ENCODE measurements at places on chromosomes 2 and 18.
A peak's percentile ranks its signal among the peaks of the same experiment; 100 is the strongest.

GRCh38 chr18:58870130-58870529 lies 5.5 kb downstream of the ZNF532 start:
- DNase-seq, result no peak

GRCh38 chr2:30165050-30165520 lies 18.3 kb downstream of the YPEL5 start:
- DNase-seq, result peak; percentile 81

GRCh38 chr18:48595703-48596218 lies 56.9 kb downstream of the CTIF start:
- DNase-seq, result no peak

GRCh38 chr2:12935222-12935621 lies 218.5 kb downstream of the TRIB2 start:
- no peak for DNase-seq

- DNase-seq, result no peak
These were observed 490.5 kb downstream of the TNS1 start for GRCh38 chr2:217512259-217512658.

DNA sequence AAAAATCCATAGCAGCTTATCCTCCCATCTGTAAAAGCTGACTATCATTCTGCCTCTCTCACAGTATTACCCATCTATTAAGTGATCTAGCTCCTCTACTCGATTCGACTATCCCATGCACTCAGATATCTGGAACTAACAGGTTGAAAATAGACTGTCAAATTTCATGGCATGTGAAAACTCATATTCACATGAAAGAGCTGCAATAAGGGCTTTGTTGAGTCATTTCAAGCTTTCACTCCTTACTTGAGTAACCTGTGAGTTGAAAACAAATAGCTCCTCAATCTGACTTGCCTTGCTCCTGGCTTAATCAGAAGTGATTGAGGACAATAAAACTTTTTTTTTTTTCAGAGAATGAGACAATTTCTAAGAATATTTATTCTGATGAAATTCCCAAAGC lies 192.4 kb upstream of the ERBB4 start:
- DNase-seq, result no peak

GRCh38 chr2:241842620-241843211 lies 16.0 kb downstream of the PDCD1 start:
- DNase-seq, result no peak

DNA sequence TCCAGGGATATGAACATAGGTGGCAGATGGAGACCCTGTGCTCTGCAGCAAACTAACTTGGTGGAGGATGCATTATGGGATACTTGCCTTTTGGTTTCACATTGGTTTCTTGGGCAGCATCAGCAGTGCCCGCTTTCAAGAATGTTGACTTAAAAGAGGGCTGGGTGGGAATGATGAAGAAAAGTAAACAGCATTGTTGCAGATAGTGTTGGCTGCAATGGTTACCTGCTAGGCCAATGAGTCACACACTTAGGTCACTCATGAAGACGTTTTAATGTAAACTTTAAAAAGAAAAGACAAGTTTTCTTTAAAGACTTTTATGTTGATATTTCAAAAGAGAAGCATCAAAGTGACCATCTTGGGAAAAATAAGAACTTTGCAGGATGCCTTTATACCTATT lies 26.1 kb upstream of the FAM237A start:
- no peak for DNase-seq

DNA sequence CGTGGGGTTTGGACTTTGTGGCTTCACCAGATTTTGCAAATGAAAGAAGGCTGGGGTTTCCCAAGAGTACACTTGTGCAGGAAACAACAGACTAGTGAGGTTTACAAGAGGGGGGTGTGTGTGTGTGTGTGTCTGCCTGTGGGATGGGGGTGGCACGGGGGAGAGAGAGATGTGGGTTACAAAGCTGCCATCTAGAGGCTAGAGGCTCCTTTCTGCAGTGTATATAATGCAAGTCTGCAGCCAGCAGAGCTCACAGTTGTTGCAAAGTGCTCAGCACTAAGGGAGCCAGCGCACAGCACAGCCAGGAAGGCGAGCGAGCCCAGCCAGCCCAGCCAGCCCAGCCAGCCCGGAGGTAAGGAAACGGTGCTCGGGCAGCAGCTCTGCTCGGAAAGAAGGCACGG lies at the start of gene ACKR3:
Gene ACKR3, plus strand, starts transcription at position 253 of the 401 bp plus-strand sequence. CDS start 10,641 bp downstream, outside the sequence.
- peak; percentile 67 for DNase-seq

DNA sequence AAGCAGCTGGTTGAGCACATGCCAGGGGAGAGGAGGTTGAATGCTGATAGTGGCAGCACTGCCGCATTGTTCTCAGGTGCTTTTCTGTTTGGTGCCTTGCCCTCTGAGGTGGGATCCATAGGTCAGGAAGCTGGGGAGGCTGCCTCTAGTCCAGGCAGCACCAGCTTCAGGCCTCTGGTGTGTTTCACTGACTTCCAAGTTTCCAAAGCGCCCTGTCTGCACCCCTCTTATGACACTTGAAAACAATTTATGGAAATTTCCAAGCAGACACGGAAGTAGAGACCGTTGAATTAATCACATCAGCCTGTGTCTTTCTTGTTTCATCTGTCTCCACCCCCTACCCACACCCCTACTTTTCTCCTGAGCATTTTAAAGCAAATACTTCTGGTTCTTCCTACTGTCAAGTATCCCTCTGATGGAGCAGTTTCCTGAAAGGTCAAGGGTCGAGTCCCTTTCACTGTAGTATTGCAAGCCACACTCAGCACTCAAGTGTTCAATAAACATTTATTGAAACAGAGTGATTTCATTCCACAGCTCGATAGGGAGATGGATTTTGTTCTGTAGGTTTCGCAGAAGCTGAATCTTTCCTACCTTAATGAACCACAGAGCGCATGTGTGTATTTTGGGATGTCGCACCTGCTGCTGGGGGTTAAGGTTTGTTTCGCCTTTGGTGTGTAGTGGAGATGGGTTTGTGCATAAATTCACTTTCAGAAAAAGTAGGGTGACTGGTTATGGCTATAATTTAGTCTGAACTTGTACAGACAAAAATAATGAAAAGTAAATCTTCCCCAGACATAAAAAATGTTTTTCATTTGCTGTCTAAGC lies 21.4 kb downstream of the DGKD start:
- DNase-seq, result no peak

DNA sequence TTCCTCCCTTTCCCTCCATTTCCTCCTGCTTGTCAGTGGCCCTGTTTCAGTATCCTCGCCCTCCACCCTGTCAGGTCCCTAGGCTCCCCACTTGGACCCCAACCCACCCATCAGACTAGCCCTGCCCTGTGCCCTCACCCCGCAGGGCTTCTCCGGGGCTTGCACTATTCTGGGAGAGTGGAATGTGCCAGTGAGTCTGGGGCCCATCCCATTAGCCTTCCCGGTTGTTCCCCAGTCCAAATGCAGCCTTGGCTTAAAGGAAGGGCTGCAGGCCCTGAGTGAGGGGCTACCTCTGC lies 45.5 kb downstream of the MYO7B start:
- DNase-seq, result no peak

DNA sequence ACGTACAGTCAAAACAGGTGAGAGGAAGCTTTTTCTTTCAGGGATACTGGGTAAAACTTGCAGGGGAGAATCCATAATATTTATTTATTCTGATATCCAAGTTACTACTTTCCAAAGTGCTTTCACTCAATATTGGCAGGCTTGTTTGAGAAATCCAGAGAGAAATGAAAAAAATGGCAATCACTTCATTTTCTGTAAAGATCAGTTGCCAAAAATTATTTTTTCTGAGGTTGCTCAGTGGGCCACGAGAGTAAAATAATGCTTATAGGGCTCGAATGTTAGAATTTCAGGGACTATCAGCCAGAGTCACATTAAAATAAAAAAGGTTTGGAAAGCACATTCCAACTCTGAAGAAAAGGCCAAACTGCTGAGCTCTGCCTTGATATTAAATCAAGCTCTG lies 324.6 kb upstream of the RND3 start:
- DNase-seq, result no peak

- DNase-seq, result no peak
These were observed 52.5 kb downstream of the SETBP1 start for GRCh38 chr18:44733069-44733753.

DNA sequence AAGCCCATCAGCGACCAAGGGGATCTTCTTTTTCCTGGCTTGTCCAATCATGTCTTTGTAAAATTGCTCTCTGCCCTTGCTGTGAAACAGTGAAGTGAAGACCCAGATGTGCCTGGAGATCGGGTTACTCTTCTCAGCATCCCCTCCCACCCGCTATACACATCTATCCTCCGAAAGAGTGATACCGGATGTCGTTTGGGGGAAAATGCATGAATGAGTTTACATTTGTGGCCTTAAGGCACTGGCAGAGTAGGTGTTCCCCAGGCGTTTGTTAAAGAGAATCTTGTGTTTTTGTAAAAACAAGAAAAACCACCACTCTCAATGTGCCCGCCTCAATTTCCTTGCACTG lies 528.3 kb downstream of the CMPK2 start:
- DNase-seq, result no peak

DNA sequence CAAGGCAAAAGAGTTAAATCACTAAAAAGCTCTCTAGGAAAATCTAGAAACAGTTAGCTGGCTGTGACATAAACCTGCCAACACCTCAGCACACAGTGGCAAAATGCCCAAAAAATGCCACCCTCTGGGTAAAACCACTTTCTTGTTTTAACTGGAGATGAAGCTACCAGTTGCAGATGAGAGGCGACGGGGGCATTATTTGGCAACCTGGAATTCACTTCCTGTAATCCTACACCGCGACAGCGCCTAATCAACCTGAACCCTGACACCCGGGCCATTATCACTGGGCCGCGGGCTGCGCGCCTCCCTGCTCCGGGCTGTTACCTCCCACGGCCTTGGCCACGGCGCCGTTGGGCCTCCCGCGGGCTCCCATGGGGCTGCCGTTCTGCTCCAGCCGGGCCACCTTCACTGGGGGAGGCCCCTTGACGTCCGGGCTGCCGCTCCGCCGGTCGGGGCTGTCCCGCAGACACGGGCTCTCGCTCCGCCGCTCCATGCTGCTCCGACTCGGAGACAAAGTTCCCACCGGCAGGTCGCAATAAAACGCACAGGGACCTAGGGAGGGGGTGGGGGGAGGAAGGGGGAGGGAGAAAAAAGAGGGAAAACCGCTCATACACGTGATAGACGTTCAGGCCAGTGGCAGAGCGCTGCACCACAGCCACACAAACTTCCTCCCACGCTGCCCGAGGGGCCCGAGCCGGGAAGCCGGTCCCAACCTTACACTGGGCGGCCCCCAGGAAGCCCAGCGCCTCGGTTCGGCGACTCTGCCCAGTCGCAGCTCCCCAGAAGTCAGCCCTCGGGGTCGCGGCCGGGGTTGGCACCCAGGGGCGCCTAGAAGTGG lies 2.0 kb downstream of the SATB2 start:
- DNase-seq, result peak; percentile 56

DNA sequence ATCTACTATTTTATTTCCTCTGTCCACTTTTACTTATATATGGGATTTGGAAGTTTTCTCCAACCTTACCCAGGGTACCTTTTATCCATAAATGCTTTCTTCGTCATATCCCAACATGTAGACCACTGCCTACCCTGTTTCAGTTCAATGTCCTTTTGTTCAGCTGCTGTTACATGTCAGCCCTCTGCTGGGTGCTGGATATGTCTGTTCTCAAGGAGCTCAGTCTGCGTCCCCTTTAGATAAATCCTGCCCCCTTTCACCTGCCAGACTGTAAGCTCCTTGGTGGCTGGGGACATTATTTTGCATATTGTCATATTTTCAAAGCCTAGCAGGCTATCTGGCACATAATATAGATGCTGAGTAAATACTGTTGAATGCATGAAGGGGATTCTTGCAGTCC lies 53.2 kb downstream of the NEMP2 start:
- DNase-seq, result no peak

- DNase-seq, result no peak
These were observed 193.8 kb downstream of the FAM210A start for GRCh38 chr18:13532406-13533075.

- DNase-seq, result no peak
These were observed 380.6 kb downstream of the SOX11 start for GRCh38 chr2:6072768-6073167.

GRCh38 chr2:75100011-75100800 lies 99.1 kb downstream of the TACR1 start:
- peak; percentile 50 for DNase-seq

- no peak for DNase-seq
These were observed 344.5 kb upstream of the LRATD1 start for GRCh38 chr2:14288016-14288415.

DNA sequence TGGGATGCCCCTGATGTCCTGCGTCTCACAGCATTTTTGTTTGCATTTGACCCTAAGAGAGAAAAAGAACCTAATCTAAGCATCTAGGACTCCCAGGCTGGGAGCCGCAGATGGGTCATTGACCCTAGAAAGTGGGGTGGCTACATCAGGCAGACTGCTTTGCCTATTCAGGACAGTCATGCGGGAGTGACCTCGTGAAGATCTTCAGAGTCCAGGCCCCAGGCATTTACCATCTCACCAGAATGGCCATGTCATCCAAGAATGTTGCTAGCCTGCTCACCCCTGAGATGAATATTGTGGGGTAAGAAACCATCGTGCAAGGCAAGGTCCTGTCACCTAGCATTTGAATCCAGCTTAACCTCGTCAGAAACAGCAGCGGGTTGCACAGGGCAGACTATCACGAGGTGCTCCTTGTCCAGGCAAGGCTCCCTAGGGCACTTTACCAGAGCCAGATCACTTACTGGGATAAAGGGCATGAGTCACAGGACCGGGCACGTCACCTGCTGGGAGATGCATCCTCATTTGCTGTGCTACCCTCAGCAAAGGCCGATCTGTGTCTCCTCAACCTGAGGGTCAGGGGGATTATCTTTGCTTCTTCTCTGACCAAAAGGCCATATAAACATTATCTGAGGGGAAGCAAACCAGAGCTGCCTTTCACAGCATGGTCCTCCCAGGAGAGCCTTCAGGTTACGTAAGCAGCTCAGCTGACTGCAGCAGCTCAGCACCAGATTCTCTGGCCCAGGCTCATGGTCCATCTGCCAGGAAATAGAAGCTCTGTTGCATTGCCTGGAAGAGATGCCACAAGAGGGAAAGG lies 162.3 kb downstream of the ACKR3 start:
- no peak for DNase-seq

GRCh38 chr2:167438206-167438605 lies 549.9 kb downstream of the XIRP2 start:
- no peak for DNase-seq

- no peak for DNase-seq
These were observed 64.4 kb upstream of the NRP2 start for GRCh38 chr2:205617905-205618304.

Measured in NCI-H1436 (cell line).